NCI-H146 (cell line): ENCODE measurements at places on chromosomes 6 and 20.
A peak's percentile ranks its signal among the peaks of the same experiment; 100 is the strongest.

DNA sequence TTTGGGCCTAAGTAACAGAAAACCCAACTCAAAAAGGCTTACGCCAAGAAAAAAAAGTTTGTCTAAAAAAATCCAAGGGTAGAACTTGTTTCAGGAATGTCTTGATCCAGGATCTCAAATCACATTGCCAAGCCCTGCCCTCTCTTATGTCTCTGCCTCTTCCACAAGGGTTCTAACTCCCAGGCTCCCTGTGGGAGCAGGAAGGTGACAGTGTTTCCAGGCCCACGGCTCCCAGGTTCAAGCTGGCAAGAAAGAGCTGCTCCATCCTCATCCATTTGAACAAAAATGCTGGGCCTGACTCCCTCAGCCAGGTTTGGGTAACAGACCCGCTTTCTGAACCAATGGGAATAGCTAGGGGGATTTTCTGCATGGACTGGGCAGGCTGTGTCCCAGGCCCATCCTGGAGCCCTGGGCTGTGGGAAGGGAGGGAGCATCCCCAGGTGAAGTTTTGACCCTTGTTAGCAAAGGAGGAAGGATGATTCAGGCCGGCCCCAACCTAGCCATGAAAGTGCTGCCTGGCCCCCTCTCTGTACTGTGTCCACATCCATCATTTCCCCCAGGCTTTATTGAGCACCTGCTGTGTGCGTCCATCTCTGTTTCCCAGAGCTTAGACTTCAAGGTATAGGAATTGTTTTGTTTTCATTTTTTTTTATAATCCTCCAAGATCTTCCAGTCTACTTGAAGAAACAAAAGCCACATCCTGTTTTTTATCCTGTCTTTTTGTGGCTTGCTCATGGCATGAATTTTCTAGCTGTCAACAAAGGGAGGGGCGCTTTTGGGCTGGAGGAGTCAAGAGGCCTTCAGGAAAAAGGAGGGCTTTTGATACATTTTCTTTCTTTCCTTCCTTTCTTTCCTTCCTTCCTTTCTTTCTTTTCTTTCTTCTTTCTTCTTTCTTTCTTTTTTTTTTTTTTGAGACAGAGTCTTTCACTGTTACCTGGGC, 159.8 kb downstream of the TFAP2C start:
- no peak for DNase-seq

DNA sequence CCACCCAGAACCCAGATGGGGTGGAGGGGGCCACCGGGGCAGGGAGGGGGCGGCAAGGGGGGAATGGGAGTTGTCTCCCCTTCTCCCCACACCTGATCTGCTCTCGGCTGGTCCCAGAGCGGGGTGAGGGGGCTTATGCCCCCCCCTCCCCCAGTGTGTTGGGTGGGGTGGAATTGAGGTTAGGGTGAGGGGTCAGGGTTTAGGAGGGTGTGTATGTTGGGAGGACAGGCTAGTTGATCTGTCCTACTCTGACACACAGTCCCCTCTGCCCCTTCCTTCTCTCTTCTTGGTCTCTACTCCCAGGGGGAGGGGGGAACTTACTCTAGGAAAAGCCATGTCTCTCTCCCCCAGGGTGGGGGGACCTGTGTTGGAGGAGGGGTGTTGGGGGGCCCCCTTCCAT, 1.9 kb upstream of the ZBTB9 start:
- DNase-seq = no peak

DNA sequence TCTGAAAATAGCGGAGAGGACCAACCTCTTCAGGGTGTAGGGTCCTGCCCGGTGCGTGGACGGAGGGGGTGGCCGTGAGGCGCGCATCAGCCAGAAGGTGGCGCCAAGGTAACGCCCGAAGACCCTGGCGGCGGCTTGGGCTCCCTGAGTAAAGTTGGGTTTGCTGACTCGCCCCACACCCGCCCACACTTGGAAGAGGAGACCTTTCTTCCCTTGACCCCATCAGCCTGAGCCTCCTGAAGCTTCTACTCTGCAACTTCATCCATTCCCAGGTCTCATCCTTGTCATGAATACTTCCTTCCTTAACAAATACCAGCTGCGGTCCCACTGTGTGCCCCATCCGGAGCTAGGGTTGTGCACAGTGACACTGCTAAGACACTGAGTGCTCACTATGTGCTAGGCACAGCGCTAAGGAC, 14.6 kb downstream of the CD40 start:
- DNase-seq = peak; percentile 72

DNA sequence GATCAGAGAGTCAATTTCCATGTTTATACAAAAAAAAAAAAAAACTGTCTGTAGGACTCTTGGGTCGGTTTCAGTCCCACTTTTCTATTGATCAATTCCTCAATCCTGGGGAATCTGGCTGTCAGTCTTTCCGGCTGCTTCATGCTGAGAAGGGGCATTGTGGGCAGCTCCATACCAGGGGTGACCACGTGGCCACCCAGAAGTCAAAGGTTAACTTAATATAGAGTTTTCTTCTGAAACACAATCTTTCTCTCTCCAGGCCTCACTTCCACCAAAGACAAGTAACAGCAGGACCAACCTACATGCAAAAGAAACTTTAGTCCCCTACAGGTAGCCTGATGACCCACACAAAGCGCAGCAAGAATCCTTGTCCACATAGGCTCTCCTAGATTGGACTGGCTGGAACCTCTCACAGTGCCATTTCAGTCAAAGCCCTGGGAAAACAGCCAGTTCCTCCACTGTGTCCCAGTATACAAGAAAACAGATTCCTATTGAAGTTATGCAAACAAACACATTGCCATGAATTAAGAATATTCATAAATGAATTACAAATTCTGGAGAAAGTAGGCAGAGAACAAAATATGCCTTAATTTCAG, 18.5 kb upstream of the SERPINB9 start:
- DNase-seq = no peak

GRCh38 chr20:50108556-50109235, 4.3 kb downstream of the UBE2V1 start:
- DNase-seq = no peak
